Stimulated activated CD4-positive, alpha-beta T cell treated with anti-CD3 and anti-CD28 coated beads, TNF-alpha, amount 100 ng/mL, for 4 hours (primary cell): ENCODE measurements at places on chromosomes 11 and 22.

DNA sequence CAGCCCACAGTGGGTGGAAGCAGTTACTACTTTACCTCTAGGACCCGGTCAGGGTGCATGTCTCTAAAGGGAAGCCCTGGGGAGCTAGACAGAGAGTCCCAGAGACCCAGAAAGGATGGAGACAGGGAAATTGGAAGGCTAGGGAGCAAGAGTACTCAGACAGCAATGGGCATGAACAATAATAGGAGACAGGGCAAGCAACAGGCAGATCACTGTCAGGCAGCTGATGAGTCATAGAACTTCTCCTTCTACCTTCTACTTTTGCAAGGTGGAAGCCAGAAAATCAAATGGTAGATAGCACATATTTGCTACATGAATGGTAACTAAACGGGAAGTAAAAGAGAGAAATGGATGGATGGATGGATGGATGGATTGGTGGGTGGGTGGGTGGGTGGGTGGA is 19.6 kb downstream of the CD5 start:
- no peak for DNase-seq

- DNase-seq, result no peak
Measured at GRCh38 chr11:120652705-120653335, 141.3 kb downstream of the GRIK4 start.

GRCh38 chr11:63532117-63532516 is 4.5 kb upstream of the PLAAT4 start:
- DNase-seq, result no peak

- DNase-seq, result no peak
Measured at GRCh38 chr11:6538456-6538855, 41.4 kb downstream of the DNHD1 start.

- no peak for DNase-seq
Measured at GRCh38 chr22:36175892-36176291, 15.3 kb upstream of the APOL3 start.

GRCh38 chr11:126990716-126991480 is 9.7 kb downstream of the KIRREL3 start:
- DNase-seq, result no peak

GRCh38 chr22:17130199-17130598 is 9.0 kb upstream of the TMEM121B start:
- no peak for DNase-seq

- DNase-seq, result peak; percentile 63
Measured at GRCh38 chr11:2305140-2305778, 3.4 kb downstream of the TSPAN32 start.

DNA sequence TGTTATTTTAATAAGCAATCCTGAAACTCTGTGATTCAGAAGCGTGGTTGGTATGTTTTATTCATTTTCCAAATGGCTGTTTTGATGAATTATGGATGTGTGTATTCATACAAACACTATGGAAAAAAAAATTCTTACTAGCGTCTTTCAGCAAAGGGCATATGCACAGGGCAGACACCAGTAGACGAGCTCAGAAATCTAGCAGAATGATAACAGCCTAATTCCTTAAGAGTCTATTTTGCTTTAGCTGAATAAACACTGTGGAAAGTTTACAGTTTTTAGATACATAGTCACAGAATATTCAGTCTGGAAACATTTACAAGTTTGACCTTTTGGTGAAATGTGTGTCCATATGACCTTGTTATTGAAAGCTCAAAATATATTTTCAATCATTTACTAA is 418.8 kb upstream of the LUZP2 start:
- no peak for DNase-seq

GRCh38 chr11:128273736-128274135 is 313.6 kb downstream of the ETS1 start:
- no peak for DNase-seq

- DNase-seq, result no peak
Measured at GRCh38 chr11:117610901-117611300, 186.1 kb downstream of the DSCAML1 start.

DNA sequence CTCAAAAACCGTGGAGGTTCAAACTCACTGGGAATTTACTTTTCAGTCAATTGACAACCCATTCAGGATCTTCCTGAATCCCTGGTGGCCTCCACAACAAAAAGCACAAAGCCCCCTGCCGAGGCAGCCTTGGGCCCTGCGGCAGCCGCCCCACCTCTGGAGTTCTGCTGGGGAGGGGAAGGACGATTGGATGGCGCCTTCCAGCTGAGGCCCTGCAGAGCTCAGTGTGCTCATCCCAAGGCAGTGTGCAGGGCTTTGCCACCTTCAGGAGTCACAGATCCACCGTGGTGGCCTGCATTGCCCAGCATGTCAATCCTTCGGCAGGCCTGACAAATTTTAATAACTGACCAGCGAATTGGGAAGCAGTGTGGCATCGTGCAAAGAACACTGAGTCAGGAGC is 7.4 kb downstream of the ZFTA start:
- DNase-seq, result no peak

GRCh38 chr11:284105-285020 is 4.6 kb upstream of the PGGHG start:
- no peak for DNase-seq

DNA sequence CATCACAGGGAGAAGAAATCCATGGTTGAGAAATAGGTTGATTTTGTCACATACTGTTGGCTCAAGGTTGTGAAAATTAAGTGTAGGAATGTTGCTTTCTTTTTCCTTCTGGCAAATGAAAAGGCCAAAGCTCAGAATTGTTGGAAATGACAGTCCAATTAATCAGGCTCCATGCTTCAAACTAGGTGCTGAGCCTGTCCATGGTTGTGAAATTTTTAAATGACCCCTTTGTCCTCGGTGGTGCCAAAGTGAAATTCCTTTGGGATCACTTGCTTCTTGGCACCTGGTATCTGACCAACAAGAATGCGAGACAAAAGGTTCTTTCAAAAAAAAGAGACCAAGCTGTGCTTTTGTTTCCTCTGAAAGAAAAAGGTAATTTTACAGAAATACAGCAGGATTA is 451.9 kb downstream of the ETS1 start:
- DNase-seq, result no peak

DNA sequence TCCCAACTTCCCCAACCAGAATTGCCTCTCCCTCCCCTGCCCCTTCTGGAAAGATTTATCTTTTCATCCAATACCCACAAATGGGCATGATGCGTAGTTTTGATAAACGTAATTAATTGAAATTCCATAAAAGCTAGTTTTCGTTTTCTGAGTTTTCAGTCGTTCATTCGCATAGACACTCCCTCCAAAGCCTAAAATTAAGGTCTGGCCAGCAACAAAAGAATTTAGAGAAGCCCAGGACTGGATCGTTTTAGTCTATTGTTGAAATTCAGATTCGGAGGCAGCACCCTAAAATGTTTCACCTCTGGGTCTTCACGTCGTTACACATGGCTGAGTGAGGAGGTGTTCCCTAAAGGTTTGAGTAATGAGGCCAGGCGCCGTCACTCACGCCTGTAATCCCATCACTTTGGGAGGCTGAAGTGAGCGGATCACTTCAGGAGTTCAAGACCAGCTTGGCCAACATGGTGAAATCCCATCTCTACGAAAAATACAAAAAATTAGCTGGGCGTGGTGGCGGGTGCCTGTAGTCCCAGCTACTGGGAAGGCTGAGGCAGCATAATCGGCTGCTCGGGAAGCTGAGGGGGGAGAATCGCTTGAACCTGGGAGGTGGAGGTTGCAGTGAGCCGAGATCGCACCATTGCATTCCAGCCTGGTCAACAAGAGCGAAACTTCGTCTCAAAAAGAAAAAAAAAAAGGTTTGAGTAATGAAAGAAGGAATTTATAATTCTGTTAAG is 589 bp upstream of the NDUFC2 start:
- DNase-seq, result no peak

DNA sequence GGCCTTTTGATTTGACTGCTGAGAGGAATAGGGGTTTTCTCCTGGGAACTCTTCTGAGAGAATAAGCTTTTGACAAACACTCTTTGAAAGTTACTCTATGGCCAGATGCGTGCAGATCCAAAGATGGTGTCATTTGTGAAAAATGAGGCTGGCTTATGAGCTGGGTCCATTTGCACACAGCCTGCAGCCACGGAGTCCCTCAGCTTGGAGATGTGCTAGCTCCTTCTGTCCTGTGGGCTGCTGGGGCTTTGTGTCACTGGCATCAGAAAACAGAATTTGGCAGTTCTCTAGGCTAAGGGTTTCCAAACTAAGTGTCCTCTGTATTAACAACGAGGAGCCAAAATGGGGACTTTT is 702.4 kb downstream of the NTM start:
- DNase-seq, result no peak

DNA sequence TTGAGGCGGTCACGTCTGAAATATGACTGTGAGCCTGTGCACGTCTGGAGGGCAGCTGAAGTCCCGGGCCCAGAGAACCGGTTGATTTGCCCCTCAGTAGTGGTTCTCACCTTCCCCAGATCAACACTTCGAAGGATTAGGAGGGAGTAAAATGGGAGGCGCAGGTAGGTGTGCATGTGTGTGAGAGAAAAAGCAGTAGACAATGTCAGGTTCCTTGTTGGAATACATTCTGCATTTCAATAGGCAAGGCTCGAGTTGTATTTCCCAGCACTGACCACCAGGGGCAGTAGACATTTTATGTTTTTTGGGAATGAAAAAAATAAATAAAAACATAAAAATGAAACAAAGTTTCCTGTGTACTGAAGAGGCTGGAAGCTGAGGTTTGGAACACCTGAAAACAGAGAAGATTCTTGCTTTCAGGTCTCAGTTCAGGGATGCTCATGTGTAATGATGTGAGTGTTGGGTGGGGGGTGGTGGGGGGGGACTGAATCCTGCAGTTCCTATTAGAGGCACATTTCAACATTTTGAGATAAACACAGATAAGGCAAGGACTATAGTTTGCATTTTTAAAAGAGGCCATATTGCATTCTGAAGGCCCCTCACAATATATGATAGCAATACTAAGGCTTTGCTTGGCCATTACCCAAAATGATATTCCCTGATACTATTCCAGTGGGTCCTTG is 333.9 kb downstream of the CADM1 start:
- no peak for DNase-seq

GRCh38 chr22:25100402-25100801 is 99.3 kb upstream of the CRYBB3 start:
- no peak for DNase-seq

GRCh38 chr22:48651981-48652538 is 1175.6 kb downstream of the BRD1 start:
- DNase-seq, result no peak

- DNase-seq, result no peak
Measured at GRCh38 chr22:23053051-23053707, 17.1 kb upstream of the GNAZ start.

GRCh38 chr11:37407461-37407860 is 809.4 kb upstream of the RAG2 start:
- DNase-seq, result no peak

DNA sequence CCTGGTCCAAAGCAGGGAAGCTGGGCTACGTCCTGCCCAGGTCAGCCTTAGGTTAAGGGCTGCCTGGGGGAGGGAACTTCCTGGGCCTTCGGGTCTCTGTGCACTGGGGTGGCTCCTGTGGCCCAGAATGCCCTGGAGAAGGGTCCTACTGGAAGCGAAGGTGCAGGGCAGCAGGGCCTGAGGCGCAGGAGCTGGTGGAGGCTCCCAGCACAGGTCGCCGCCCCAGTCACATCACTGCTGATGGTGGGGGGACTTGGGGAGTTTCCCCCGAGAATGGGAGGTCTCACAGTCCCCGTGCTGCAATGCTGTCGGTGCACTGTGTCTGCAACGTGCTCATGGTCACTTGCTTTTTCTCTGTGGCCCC is 815 bp upstream of the SMIM38 start:
- DNase-seq, result no peak

DNA sequence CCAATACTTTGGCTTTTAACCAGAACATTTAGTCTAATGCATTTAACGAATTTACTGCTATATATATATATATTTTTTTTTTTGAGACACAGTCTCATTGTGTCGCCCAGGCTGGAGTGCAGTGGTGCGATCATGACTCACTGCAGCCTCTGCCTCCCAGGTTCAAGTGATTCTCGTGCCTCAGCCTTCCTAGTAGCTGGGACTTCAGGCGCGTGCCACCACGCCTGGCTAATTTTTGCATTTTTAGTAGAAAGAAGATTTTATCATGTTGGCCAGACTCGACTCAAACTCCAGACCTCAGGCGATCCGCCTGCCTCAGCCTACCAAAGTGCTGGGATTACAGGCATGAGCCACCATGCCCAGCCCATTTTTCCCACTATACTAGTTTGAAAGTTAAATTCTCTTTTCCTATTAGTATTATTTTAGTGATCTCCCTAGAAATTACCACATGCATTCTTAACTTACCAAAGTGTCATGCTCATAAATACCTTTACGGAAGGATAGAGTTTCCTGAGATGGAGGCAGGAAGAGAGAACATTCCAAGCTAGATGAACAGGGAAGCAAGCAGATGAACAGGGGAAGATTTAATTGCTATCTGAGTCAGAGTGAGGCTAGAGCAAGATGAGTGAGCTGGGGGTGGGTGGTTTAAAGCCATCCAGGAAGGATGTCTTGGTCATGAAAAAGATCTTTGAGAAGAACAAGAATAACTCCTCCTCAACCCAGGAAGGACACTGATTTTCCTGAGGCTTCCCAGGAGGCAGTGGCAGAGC is 4.4 kb upstream of the PGAP2 start:
- no peak for DNase-seq

DNA sequence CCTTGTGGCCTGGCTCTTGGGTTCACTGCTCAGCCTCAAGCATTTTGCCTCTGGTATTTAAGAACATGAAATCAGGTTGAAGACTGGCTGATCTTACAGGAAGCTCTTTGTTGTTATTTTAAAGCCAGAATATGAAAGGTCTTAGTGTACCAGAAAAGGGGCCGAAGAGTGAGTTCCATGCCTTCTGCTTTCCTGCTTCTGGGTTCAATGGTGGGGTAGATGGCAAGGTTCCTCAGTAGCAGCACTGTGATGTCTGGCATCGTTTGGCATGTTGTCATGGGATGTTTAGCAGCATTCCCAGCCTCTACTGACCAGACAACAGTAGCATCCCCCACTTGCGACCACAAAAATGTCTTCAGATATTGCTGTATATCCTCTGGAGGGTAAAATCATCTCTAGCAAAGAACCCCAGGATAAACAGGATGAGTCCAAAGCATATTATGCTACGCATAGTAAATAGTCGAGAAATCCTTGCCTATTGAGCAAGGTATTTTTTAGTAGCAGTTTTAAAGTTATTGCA is 2.4 kb downstream of the VPS26B start:
- no peak for DNase-seq

DNA sequence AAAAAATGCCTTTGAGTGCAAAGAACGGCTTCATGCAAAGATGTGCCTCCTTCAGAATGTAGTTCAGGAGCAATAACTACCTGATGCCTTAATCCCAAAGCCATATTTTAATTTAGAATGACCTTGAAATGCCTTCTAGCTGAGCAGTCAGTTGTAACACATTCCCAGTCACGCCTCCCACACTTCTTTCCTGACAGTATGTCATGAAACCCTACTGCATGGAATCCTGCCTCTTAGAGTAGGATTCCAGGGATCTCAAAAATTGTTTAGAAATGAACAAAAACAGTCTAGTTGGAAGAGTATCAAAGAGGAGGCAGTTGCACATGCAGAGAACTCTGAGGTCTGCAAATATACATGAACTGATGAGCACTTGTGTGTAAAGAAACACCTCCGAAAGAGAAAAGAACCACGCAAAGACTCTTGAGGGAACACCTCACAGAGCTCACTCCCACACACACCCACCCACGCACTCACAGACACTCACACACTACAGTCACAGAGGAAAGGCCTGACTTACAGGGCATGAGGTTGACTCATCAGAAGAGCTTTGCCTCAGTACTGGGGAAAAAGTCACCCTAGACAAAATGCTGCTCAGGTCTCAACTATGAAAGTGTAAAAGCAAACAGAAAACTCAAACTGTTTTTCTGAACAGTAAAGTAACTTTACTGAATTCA is 77.4 kb downstream of the GGTLC2 start:
- DNase-seq, result peak; percentile 74
